Activated T-cell treated with anti-CD3 and anti-CD28 coated beads for 4 hours (primary cell): ENCODE measurements at places on chromosomes 7 and 10.

GRCh38 chr7:25952261-25953057 lies 199.5 kb upstream of the NFE2L3 start:
- DNase-seq: no peak

DNA sequence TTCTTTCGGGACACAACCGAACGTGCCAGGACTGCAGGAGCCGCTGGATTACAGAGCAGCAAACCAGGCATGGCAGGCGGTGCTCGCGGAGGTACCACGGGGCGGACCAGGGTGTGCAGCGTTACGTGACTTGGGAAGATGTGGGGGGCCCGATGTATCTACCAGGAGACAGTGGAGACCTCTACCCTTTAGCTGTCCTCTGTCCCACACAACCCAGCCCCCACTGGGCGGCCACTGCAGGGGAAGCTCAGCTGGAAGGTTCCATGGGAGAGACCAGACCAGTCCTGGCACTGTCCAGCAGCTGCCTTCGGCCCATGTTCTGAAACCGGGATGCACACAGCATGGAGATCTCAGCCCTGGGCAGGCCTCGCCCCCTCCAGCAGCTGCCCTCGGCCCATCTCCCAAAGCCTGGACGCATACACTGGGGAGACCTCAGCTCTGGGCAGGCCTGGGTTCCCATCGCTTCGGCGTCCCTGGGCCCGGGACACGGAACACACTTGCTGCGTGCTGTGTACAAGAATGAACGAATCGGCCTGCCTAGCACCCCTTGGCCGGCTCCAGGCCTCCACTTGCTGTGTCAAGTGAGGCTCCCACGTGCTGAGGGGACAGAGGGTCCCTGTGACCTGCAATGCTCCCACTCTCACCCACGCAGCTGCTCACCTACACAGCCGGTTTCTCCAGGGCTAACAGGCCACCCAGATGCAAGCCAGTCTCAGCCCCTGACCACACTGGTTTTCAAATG lies 177.4 kb downstream of the ELFN1 start:
- no peak for DNase-seq

- DNase-seq: no peak
Measured at GRCh38 chr7:18163091-18163490, 135.4 kb upstream of the PRPS1L1 start.

- DNase-seq: no peak
Measured at GRCh38 chr10:50467209-50467608, 156.5 kb downstream of the SGMS1 start.

DNA sequence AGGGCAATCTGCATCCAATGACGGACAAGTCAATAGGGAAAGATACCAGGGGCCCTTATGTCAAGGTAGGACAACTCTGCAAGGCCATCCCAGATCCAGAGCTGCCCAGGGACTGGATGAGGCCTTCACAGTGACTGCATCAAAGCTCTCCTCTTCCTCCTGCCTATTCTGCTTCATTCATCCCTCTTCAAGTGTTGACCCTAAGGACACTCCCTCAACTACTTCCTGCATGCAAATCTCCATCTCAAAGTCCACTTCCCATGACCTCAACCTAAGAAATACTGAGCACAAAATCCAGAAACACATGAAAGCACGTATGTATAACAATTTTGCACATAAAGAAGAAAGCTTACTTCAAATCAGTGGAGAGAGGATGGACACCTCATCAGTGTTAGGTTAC lies 182.3 kb downstream of the AVL9 start:
- no peak for DNase-seq

- DNase-seq: no peak
Measured at GRCh38 chr7:101988513-101988912, 171.1 kb downstream of the CUX1 start.

DNA sequence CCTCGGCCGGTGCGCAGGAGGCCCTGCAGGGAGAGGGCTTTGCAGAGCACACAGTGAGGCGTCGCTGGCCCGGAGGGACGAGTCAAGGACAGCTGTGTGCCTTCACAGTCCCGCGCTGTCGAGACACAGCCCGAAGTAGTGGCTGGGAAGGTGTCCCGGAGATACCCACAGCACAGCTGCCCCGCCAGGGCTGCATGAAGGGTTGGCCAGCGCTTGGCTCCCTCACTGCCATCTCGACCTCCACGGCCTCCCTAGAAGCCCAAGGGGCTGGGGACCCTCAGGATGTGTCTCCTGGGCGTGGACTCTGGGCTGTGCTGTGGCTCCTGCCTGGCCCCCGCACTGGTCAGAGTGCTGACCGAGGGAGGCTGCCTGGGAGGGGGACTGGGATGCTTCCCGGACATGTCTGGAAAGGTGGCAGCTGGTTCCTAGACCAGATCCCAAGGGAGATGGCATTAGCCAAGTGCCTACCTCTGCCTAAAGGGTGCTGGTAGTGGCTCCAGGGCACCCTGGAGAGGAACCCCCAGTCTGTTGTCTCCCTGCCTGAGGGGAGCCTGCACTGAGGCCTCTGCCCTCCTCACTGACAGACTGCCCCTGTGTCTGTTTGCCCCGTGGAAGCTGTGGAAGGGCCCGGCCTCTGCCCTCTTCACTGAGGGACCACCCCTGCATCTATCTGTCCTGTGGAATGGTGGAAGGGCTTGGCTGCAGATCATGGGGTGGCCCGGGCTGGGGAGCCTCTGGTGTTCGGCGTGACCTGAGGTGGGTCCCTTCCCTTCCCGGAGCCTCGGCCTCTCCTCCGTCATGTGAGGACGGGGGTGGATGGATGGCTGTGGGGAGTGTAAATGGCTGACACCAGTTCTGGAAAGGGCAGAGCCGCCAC lies 5.8 kb downstream of the ELFN1 start:
- no peak for DNase-seq

DNA sequence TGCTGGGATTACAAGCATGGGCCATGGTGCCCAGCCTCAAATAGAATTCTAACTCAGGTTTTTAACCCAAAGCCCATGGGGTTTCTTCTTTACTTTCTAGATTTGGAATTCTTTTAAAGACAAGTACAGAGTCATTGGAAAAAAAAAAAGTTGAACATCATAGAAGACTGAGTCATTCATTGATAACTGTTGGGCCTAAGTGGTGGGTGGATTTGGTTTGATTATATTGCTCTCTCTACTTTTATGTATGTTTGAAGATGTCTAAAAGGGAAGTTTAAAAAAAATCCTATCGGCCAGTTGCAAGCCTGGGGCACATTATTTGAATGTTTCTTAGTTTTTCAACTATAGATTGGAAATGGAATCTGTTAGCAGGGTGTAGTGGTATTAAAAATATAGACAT lies 49.7 kb downstream of the INPP5F start:
- DNase-seq: no peak

DNA sequence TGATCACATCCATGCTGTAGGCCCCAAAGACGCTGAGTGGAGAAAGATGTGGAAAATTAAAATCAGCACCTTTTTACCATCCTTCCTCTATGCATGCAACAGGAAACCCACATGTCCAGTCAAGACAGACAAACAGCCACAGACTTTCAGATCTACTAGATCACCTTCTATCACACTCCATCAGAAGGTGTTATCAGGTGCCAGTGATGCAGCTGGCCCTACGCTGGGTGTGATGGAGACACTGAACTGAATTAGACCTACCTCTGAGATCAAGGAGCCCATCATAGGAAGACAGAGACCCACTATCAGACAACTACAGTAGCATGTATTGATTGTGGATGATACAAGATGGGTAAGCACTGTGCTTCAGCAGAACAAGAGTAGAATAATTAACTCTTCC lies 15.5 kb downstream of the CYP3A4 start:
- no peak for DNase-seq

GRCh38 chr7:100040575-100040974 lies 9.0 kb upstream of the ZSCAN21 start:
- DNase-seq: no peak

DNA sequence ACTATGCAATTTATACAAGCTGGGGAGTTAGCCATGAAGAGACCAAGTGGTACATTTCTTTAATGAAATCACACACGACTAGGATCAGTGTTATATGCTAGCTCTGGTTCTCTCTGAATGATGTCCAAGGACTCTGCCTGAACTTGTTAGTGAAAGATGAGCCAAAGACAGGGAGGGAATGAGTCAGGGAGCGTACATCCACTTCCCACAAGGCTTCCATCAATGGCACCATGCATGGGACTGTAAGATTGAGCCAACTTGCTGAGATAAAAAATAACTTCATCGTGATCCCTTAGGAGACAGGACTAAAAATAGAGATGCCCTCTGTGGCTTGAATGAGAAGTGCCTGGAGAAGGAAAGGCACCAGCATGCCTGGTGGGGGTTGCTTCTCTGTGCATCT lies 629.7 kb downstream of the ACTR3B start:
- DNase-seq: no peak

DNA sequence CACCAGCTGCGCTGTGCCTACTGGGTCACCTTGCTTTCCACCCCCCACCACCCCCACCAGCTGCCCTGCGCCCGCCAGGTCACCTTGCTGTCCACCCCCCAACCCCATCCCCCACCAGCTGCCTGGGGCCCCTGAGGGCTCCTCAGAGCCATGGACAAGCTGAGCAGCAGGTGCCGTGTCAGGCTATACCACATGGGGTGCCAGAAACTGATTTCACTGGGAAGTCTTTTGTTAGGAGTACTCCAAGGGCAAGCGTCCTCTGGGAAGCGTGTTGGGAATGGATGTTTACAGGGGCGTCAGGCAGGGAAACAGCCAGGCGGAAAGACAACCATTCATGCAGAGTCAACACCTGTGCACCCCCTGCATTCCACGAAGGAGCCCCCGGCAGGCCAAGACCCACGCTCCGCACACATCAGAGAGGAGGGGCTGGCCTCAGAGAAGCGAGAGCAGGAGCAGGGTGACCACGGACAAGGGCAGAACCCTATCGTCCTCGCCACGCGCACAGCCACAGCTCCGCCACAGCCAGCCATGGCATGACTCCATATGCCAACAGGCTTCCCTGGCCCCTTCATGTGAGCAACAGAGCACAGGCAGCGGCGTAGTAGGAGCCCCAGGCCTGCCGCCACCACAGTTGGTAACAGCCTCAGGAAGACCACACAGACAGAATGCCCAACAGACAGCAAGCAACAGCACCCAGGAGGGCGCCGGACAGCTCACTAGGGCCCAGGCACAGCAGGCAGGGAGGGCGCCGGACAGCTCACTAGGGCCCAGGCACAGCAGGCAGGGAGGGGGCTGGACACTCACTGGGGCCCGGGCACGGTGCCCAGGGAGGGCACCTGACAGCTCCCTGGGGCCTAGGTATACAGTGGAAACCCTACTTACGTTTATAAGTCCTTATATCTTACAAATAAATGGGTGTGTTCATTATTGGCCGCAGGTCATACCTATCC lies 180.8 kb downstream of the MAD1L1 start:
- DNase-seq: no peak

GRCh38 chr10:47326306-47326926 lies 4.2 kb downstream of the GDF2 start:
- no peak for DNase-seq

DNA sequence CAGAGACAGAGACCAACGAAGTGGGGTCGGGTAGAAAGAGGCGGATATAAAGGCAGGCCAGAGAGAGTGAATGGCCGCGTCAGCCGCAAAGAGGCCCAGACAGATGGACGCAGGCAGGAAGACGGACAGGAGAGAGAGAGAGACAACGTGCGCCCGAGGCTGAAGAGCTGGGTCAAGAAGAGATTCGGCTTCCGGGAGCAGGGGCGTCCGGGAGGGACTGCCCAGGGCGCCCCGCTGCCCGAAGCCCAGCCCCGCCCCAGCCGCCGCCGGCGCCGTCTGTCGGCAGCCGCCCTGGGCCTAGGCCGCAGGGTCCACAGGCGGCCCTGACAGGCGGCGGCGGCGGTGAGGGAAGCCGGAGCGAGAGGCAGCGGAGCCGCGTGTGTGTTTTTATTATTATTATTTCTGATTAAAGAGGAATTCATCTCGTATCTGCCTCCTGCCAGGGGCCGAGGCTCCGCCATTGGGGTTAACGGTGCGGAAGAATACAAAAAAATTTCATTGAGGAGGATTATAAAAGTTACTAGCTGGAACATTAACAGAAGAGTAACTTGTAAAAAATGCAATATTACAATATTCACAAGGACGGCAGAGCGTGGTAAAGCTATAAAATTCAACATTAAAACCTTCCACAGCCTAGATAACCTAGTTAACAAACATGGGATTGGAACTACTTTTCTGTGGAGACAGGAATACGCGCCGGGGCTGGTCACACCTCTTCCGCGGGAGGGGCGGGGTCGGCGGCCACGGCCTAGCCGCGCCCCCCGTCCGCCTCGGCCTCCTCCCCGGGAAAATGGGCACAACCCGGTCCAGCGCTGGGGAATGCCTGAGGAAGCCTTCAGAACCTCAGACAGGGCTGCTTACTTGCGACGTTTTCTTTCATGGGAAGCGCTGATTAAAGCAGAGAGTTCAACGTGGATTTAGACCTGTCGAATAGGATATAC lies 29.7 kb upstream of the PAX2 start:
- no peak for DNase-seq

- DNase-seq: no peak
Measured at GRCh38 chr7:45703911-45704682, 129.9 kb downstream of the ADCY1 start.

DNA sequence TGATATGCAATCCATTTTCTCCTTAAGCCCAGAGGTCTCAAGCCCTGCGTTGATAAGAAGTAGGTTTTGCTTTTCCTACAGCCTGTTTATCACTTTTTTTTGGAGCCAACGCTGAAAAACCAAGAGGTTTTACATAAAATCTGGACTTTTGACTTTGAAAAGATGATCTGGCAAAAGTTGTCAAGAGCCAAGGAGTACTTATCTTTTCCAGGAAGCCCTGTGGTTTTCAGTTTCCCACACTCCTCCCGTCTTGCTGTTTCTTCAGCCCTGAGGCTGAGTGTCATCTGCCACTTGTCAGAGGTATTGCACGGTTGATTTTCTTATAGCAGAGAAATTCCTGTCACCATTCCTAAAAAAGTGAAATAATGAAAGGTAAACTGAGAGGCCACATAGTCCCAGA lies 108.7 kb downstream of the TYW1 start:
- DNase-seq: no peak

- DNase-seq: no peak
Measured at GRCh38 chr10:44512431-44513022, 127.6 kb upstream of the CXCL12 start.

GRCh38 chr10:116353817-116354216 lies 29.6 kb downstream of the CCDC172 start:
- no peak for DNase-seq
